Hepatic stellate cell (primary cell): ENCODE measurements at places on chromosomes 3 and 15.

DNA sequence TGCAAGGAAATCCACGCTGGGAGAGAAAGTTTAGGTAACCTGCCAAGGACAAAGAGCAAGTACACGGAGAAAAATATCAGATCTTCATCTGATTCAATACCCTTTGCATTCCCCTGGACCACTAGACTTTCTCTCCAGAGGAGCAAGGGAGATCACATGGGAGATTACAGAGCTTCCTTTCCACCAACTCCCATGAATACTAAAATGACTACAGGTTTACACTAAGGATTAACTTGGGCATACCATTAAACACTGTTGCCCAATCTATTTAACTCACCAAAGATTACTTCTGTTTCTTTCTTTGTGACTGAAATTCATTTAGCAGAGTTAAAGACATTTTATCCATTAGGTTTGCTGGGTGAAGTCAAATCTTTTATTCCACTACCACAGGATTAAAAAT lies 71.2 kb downstream of the RYK start:
- no peak for DNase-seq

- no peak for DNase-seq
Measured at GRCh38 chr3:183309276-183309675, 56.2 kb downstream of the B3GNT5 start.

GRCh38 chr3:6204891-6205290 lies 656.0 kb upstream of the GRM7 start:
- DNase-seq: no peak

DNA sequence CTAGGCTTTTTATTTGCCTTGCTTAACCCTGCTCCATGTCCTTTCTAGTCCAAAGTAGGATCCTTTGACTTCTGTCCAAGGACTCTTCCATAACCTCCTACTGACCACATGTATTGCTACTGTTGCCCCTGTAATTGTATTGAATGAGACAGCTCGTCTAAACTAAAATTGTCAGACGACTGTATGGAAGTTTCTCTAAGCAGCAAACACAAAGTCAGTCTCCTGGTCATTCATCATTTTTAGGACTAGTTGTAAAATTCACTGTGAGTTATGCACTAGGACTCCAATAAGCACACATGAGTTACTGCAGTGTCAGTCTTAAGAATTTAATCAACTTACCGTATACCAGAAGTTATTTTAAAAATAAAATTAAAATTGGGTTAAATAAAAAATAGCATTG lies 32.8 kb downstream of the SLTM start:
- DNase-seq: no peak

DNA sequence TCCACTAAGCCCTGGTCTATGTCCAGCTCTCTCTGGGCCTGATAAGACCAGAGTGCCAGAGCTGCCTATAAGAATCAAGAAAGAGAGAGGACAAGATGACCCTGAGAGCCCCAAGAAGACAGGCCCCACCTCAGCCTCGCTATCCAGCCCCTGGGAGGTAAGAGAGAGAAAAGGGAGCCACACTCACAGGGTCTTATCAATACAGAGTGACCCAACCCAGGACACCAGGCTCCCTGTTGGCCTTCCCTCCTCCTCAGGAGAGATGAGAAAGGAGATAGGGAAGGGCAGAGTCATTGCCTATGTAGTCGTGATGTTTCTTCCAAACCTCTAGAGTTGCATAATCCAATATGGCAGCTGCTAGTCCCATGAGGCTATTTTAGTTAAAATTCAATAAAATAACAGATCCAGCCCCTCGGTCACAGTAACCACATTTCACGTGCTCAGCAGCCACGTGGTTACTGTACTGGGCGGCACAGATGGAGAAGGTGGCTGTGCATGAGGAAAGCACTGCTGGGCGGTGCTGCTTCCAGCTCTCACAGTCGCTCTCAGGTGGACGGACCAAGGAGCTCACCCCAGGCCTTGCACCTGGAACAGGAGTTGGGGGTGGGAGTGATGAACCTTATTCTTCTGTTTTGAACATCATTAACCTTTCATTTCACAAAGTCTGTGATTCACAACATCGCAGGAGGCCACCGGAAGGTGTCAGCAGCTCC lies 525.8 kb downstream of the SHQ1 start:
- DNase-seq: no peak

DNA sequence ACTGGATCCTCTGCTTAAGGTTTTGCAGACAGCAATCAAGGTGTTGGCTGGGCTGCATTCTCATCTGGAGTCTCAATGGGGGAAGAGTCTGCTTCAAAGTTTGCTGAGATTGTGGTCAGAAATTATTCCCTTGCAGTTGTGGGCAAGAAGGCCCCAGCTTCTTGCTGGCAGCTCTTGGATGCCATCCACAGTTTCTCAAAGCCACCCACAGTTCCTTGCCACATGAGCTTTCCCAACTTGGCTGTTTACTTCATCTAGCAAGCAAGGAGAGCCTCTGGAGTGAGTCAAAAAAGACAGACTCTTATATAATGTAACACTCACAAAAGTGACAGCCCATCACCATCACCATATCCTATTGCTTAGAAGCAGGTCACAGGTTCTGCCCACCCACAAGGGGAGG lies 62.1 kb upstream of the ABHD2 start:
- DNase-seq: no peak

DNA sequence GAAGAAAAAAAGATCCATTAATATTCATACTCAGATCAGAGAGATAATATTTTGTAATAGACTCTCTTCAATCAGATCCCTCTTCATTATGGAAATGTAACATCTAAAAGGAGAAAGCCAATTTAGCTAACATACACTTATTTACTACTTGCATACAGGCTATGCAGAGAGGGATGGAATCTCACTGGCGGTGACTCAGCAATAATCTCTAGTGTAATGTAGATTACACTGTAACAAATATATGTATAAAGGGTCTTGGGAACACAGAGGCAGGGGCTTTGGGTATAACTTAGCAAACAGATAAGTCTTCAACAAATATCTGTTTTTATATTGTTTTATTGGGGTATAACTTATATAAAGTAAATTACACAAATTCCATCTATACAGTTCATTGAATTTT lies 69.6 kb downstream of the CGNL1 start:
- DNase-seq: no peak

- DNase-seq: no peak
Measured at GRCh38 chr3:120119846-120120510, 25.7 kb upstream of the GSK3B start.

DNA sequence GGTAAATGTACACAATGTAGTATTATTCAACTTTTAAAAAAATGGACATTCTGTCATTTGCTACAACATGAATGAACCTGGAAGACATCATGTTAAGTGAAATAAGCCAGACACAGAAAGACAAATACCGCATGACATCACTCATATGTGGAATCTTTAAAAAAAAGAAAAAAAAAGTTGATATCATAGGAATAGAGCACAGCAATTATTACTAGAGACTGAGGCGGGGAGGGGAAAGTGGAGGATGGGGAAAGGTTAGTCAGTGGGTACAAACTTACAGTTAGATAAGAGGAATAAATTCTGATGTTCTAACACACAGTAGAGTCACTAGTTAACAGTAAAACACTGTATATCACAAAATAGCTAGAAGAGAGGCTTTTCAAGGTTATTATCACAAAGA lies 22.2 kb downstream of the RYK start:
- no peak for DNase-seq

- DNase-seq: no peak
Measured at GRCh38 chr15:70197945-70198361, 100.2 kb upstream of the TLE3 start.

DNA sequence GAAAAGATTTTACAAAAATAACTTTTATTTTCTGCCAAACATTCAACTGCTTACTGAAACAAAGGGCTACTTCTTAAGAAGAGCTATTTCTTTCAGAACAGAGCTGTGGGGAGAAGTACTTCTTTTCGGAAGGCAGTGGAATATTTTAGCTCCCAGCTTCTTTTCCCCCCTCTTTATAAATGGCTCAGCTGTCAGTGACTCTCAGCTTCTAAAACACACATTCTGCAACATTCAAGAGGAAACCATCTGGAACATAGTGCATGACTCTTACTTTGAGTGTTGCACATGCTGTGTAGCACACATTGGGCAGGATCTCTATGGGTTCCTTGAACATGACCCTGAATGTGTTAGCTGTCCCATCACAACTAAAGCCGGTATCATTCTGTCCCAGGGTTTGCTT lies 7.0 kb upstream of the C15orf40 start:
- no peak for DNase-seq

GRCh38 chr3:102057781-102058421 lies 208.6 kb downstream of the NFKBIZ start:
- DNase-seq: no peak

- no peak for DNase-seq
Measured at GRCh38 chr3:23202203-23202920, 765 bp upstream of the UBE2E2 start.

- no peak for DNase-seq
Measured at GRCh38 chr15:48363474-48363873, 32.2 kb downstream of the DUT start.

DNA sequence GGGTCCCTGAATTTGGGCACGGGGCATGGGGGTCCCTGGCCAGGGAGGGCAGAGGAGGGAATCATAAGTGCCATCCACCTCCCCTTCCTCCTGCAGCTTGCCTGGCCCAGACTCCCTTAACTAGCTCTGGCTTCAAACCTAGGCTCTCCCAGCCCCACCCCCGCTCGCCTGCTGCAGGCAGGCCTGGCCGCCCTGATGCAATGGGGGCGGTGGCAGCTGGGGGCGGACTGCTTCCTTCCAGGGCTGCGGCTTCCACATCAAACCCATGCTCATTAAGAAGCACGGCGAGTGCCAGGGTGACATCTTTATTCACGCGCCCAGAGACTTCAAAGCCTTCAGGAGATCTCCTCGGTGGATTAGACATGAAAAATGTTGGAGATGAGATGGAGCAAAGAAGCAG lies 123.1 kb downstream of the TPRA1 start:
- DNase-seq: no peak

GRCh38 chr3:172868582-172869200 lies 118.2 kb downstream of the ECT2 start:
- DNase-seq: no peak

GRCh38 chr15:99452728-99453636 lies 112.8 kb upstream of the MEF2A start:
- DNase-seq: peak; percentile 32

DNA sequence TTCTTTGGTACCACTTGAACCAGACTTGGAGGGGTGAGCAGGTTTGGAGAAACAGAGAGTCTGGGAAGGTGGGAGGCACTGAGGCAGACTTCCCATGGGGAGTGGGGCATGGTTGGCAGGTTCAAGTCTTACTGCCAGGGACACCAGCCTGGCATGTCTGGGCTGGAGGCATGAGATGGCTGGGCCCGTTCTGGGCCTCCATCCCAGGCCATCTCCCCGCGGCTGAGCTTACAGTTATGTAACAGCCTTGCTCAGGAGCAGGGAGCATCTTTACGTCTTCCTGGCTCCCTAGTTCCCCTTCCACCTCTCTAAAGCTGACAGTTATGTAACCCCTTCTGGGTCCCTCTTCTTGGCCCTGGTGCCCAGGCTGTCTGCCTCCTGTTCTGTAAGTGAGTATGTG lies 12.4 kb downstream of the VIPR1 start:
- no peak for DNase-seq

DNA sequence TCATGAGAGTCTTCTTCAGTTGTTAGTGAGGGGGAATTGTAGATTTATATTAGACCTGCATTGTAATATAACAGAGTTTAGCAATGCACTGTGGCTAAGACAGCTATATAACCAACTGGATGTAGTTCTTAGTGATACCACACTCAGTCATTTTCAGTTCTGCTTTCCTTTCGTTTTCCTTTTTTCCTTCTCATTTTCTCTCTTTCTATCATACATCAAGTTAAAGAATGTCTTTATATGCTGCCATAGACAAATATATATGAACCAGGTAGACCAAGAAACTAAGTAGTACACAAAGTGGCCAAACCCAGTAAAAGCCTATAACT lies 43.7 kb upstream of the CD47 start:
- DNase-seq: no peak

- DNase-seq: no peak
Measured at GRCh38 chr3:181362378-181362777, 349.3 kb upstream of the SOX2 start.
